ENCODE measurements at places on chromosomes 12 and 14.

GRCh38 chr12:110637869-110638441, 24.0 kb downstream of the TCTN1 start:
- DNase-seq, result no peak

DNA sequence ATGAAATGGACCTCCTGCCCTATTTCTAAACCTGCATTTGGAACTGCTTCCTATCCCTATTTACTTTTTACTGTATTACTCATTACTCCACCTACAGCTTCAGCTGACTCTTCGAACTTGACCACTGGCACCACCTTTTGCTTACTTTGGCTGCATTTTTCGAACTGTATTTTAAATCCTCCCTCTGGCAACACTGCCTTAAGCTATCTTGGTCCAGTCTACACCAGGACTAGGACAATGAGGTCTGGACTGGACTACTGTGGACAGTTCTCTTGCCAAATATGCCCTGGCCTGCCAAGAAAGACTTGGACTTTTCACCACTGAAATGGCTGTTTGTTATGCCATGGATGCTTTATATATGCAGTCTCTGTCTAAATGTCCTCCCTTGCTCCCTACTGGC, 328.1 kb downstream of the BTG1 start:
- DNase-seq, result no peak

GRCh38 chr12:5377997-5378592, 53.8 kb upstream of the NTF3 start:
- peak; percentile 54 for DNase-seq

GRCh38 chr12:89156340-89156739, 196.0 kb downstream of the DUSP6 start:
- no peak for DNase-seq

- no peak for DNase-seq
Measured at GRCh38 chr14:100147691-100148464, 11.6 kb downstream of the DEGS2 start.

- DNase-seq, result peak; percentile 90
Measured at GRCh38 chr14:23352506-23353432, at the start of gene SLC22A17. TSS of gene SLC22A17 (minus strand) at chr14:23352887.

- no peak for DNase-seq
Measured at GRCh38 chr12:41140117-41140516, 48.0 kb upstream of the PDZRN4 start.

GRCh38 chr14:87461704-87462103, 531.3 kb downstream of the GALC start:
- DNase-seq, result no peak

DNA sequence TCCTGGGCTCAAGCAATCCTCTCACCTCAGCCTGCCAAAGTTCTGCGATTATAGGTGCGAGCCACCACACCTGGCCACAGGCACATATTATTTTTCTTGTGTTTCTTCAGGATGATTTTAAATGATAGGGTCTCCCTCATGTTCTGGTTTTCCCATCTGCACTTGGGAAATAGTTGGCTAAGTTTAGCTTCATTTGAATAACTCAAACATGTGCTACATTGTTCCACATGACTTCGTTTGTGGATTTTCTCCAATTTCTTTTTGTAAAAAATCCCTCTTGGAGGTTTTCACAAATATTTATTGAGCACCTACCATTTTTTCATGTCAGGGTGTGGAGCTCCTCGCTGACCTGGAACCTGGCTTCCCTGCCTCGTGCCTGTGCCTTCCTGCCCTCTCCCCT, 55.2 kb upstream of the GNPNAT1 start:
- DNase-seq, result no peak

DNA sequence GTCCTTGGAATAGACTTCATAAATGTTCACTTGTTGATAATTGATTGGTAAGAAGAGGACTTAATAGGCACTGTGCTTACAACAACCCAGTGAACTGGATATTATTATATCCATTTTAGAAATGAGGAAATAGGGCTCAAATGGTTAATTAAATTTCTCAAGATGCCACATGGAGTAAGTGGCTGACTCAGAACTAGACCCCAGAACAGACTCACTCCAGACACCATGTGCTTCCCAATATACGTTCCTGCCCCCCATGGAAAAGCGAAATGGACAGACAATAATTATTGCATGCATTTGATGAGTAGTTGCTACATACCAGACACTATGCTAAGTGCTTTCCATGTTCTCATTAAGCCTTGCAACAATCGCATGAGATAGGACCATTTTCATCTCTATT, 895 bp upstream of the ANKS1B start:
- no peak for DNase-seq

DNA sequence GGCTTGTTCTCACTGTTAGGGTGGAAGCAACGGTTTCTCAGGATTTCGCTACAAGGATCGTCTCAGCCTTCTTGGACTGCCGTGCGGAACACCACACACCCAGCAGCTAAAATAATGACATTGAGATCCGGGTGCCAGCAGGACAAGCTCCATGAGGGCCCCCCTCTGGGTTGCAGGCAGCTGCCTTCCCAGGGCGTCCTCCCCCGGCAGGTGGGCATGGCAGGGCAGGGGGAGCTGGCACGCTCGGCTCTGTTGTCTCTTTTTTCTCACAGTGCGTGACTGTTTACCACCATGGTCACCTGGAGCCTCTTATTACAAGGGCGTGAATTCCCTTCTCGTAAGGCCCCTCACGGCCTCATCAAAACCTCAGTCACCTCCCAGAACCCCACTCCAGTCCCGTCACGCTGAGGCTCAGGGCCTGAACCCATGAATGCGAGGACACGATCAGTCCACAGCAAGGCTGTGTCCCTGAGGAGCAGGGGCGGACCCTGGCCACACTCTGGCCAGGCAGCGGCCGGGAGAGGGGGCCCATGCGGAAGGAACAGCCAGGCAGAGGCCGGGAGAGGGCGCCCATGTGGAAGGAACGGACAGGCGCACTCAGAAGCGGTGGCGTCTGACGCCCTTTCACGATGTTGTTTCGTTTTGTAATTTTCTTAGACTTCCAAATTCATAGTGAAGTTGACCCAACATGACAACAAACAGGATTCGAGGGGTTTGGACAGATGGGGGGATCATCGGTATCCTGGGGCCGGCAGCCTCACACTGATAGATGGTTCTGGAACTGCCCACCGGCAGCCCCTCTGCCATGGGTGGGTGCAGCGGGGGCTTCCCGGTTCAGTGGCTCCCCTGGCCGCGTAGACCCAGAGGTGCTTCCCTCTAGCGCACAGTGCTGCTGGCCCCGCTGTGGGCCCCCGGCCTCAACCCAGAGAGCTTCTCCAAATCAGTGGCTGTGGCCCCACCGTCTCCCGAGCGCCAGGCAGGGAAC, 10.0 kb downstream of the LRCOL1 start:
- peak; percentile 83 for DNase-seq

DNA sequence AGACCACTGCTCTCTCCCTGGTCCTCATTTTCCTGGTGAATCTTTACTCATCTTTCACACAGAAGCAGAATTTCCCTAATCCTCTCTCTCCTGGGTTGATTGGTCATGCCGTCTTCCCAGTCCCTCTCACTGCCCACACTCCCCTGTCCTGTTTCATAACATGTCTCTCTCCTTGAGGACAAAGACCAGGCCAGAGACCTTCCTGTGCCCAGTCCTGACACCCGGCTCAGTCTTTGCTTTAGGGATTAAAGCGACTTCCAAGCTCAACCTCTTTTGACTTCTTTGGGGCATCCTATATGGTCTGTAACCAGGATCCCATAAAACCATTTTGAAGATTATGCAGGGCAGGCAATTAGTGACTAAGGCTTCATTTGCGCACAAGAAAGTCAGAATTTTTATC, 105.5 kb downstream of the BCL11B start:
- DNase-seq, result no peak

GRCh38 chr12:79512068-79512467, 178.7 kb downstream of the PAWR start:
- peak; percentile 53 for DNase-seq

DNA sequence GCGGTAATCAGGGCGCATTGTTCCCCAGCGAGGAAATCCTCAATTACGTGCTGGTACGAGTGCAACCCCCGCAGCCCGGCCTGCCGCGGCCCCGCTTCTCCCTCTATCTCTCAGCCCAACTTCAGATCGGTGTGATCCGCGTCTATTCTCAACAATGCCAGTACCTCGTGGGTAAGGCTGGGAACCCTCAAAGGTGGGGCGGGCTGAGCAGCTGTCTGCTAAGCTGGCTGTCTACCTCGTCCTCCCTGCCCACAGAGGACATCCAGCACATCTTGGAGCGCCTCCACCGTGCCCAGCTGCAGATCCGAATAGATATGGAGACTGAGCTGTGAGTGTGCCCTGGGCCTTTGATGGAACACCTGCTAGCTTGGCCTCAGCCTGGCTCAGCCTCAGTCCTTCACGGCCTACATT, 996 bp downstream of the REC8 start:
- DNase-seq, result no peak

DNA sequence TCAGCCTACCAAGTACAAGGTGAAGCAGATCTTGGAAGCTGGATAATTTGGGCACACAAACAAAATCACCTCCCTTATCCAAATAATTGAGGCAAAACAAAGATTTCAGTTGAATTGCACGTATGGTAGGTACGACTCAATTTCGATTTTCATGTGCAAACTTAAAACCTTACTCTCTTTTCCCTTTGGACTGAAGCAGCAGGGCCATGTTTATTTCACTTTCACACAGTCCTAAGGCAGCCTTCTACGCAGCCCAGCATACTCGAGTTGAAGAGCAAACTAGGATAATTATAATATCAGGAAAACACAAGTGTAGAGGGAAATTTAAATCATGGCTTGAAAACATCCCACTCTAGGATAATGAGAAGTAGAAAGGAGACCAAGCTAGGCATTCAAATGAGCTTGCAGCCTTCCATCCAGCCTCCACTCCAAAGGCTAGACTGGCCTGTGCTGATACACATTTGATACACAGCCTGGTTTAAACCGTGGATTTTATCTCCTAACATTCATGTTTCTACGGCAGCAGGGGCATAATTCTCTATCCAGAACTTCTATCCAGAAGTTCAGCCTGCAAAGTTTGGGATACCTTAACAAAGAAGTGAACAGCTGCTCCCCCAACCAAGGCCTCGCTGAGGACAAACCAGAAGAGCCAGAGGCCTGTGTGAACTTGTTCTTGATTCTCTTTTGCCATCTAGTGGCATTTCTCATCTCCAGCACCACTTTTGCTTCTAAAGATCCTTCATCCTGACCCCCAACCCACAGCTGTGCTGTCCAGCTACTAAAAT, 2.4 kb upstream of the RNASE7 start:
- DNase-seq, result peak; percentile 77

GRCh38 chr14:61452452-61452851, 131.1 kb downstream of the PRKCH start:
- no peak for DNase-seq

DNA sequence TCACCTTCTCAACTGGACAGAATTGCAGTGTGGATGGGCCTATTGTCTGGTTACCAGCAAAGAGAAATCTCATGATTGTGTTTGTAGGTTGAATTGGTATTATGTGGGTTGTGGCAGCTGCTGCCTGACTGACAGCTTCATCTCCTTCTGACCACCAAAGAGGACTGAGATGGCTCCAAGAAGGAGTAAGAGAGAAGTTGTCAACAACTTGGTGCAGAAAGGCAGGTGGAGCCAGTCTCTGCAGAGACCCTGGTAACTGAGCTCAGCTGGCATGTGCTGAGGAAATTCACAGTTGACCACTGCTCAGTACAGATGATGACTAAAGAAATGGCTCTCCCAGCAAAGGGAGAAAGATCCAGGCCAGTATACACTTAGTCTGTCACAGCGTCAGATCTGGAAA, 240.0 kb upstream of the AMIGO2 start:
- no peak for DNase-seq

- no peak for DNase-seq
Measured at GRCh38 chr14:101947577-101947903, 16.8 kb upstream of the DYNC1H1 start.

DNA sequence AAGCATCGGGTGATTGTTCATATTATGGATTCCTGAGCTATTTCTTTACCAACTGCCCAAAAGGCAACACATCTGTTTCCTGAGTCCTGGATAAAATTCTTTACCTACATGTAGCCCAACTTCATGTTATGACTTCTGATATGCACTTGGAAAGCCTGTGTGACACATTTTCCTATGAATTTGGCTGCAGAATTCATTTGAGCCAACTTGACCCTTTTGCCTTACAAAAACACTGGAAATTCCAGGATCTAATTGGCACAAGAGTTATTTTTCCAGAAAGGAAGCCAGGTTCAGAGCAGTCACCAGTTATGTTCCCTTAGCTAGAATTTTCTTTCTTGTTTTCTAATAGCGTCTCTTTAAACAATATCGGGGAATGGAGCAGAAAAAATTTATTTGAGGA, 202.5 kb upstream of the LRIG3 start:
- DNase-seq, result no peak

DNA sequence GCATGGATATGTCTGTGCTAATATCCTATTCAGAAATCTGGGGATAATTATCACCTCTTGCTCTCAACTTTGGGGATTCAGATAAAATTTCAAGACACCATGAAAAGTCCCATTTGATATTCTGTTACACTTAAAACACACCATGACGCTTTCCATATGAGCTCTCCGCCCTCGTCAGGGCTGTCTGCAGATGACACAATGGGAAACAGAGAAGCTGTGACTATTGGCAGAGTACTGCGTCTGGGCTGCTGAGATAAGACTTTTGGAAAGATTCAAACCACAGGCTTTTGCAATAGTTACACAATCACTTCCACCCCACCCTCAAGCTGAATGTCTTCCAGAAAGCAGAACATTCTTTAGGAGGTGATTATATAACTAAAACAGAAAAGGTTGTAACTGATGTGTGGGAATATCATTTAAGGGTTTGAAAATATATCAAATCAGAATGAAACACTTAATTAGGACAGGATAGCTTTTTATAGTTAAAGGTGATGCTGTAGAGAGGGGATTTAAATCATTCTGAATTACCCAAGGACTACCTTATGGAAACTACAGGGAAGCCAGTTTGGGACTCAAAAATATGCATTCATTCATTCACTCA, 75.3 kb upstream of the TMPO start:
- peak; percentile 47 for DNase-seq

- DNase-seq, result no peak
Measured at GRCh38 chr14:24870949-24871701, 178.8 kb downstream of the STXBP6 start.

GRCh38 chr14:22994762-22995275, 12.5 kb upstream of the AJUBA start:
- DNase-seq, result peak; percentile 67

DNA sequence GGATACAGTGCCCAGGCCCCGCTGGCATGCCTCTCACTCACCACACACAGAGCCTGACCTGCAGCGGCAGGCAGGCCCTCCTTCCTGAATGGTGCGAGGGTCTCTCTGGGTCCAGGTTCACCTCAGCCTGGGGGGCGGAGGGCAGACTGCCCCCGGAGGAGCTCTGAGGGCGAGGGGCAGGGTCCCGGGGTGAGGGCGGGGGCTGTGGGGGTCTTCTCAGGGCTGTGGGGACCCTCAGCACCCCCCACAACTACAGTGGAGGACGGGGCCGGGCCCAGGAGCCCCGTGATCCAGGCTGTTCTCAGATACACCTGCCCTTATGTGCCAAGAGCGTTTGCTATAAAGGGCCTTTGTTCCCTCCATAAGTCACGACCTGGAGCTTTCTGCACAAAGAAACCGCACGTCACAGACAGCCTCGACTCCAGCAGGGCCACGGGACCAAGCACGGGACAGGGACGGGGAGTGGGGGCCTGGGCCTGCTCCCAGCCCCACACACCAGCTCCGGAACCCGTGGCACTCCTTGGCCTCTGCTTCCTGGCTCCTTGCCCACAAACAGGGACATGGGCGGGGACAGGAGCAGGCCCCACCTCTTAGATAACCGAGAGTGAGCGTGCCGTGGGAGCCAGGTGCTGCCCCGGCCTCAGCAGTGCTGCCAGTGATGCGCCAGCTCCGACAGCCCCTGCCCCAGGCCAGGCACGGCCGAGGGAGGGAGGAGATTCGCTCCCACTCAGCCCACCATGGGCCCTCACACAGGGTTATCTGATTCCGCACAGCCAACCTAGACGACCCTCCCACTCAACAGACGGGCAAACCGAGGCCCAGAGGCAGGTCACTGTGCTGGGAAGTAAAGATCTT, 101.9 kb downstream of the RFLNA start:
- no peak for DNase-seq

Measured in ELF-1 (cell line).